ENCODE measurements at places on chromosomes 2 and 18.

DNA sequence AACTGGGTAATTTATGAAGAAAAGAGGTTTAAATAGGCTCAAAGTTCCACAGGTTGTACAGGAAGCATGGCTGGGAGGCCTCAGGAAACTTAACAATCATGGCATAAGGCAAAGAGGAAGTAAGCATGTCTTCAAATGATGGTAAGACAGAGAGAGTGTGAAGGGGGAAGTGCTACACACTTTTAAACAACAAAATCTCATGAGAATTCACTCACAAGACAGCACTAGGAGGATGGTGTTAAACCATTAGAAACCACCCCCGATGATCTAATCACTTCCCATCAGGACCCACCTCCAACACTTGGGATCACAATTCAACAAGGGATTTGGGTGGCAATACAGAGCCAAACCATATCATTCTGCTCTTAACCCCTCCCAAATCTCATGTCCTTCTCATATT, 34.9 kb downstream of the CFAP210 start:
- no peak overlapping the region for H3K27ac ChIP-seq
- peaks cover 4% of the 10 kb centered on the region for H3K4me1 ChIP-seq
- no peak overlapping the region for H3K4me3 ChIP-seq
- H3K27me3 ChIP-seq, result peaks cover 15% of the 10 kb centered on the region
- H3K36me3 ChIP-seq, result no peaks in the 10 kb centered on the region
- no peak for ATAC-seq

GRCh38 chr2:128558441-128558840, 239.8 kb upstream of the HS6ST1 start:
- no peak overlapping the region for H3K27ac ChIP-seq
- no peak overlapping the region for H3K4me3 ChIP-seq
- no peak for ATAC-seq
- peaks cover 8% of the 10 kb centered on the region for H3K27me3 ChIP-seq

- ATAC-seq, result no peak
- no peaks in the 10 kb centered on the region for H3K27me3 ChIP-seq
- peaks cover 26% of the 10 kb centered on the region for H3K4me1 ChIP-seq
These were observed 32.2 kb downstream of the MAL start for GRCh38 chr2:95057535-95058370.

DNA sequence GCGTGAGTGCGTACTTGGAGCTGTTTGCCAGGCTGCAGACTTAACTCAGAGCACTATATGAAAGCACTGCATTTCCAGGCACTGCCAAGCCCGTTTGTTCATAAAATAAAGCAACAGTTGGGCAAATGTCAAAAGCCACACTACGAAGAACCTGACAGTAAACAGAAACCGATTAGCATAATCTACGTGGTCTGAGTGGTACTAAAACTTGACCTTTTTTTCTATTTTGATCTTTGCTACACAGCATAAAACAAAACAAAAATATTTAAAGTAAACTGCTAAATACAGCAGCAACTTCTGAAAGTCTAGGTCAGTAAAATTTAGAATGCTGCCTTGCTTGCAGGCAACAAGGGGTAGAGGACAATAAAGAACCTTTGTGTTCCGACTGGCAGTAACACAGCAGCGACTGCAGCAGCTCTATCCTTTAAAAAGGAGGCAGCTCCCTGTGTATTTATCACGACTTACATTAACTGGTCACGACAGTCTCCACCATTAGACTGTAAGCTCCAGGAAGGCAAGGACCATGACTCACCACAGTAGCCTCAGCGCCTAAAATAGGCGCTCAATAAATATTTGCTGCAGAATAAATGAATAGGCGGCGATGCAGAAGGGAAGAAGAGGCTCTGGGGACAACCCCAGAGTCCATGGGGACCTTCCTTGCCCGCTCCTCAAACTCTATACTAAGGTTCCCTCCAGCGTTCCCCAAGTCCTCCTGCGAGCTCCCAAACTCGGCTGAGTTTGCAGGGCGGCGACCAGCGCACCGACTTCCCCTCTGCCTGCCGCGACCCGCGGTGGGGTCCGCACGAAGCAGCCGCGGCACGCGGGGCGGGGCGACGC, 902 bp downstream of the SS18 start:
- H3K4me1 ChIP-seq, result peaks cover 19% of the 10 kb centered on the region
- peak overlapping the region; percentile 97 for H3K27ac ChIP-seq
- peaks cover 30% of the 10 kb centered on the region for H3K36me3 ChIP-seq
- ATAC-seq, result peak; percentile 13

DNA sequence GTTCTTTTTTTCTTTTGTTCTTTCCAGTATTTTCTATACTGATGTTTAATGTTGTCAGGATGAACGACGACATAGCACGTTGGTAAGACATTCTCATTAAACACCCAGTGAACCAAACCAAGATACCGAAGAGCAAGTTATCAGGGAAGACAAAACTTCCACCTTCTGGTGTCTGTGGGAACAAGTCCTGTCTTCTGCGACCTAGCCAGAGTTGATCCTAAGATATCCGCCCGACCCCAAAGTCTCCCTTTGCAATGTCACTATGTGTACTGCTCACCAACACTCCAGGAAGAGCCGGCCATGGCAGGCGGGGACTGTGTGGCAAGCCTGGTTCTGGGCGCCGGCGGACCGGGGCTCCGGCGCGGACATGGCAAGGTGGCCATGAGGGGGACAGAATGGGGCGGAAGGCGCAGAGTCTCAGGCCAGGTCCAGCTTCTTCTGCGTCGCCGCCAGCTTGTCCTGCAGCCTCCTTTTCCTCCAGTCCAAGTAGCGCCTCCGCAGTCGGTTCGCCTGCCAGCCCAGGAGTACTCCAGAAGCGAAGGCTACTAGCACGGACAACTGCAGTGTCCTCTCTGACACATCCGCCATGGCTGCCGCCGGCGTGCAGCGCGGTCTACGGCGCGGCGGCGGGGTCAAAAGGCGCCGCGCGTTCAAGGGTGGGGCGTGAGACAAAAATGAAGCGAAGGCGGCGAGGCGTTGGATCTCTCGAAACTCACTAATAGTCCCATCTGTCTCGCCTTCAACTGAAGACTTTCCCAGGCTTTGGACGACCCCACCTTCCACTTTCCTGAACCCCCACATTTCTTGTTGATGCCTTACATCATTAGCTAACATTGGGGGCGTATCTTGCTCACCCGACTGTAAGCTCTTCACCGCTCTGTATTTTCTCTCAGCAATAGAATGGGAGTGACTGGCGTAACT, at the start of gene MTLN:
Gene MTLN (minus strand): TSS at position 610 of the 921 bp plus-strand sequence. CDS start 22 bp downstream, at position 588.
- H3K36me3 ChIP-seq, result peaks cover 39% of the 10 kb centered on the region
- no peaks in the 10 kb centered on the region for H3K4me1 ChIP-seq
- peaks cover 19% of the 10 kb centered on the region for H3K27me3 ChIP-seq
- peak; percentile 94 for ATAC-seq

GRCh38 chr2:168002021-168002553, 245.3 kb downstream of the STK39 start:
- ATAC-seq, result peak; percentile 92
- H3K4me1 ChIP-seq, result peaks cover 9% of the 10 kb centered on the region
- peak overlapping the region; percentile 50 for H3K4me3 ChIP-seq
- peak overlapping the region; percentile 74 for H3K27ac ChIP-seq
- peaks cover 45% of the 10 kb centered on the region for H3K36me3 ChIP-seq
- H3K27me3 ChIP-seq, result no peaks in the 10 kb centered on the region

DNA sequence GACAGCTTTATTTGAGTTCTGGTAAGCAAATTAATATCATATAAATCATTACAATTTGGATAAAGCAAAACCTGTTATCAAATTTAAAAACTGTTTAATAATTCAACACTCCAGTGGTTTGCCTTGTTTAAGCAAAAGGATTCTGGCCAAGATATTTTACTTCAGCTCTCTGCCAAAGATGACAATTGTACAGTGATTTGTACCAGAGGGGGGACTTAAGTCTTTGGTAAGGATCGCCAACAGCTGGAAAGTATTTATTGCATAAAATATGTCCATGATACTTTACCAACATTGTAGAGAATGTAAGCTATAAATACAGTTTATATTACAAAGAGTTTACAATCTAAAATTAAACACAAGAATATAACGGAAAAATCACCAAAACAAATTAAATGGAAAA, 13.8 kb downstream of the PREPL start:
- no peak overlapping the region for H3K27ac ChIP-seq
- peaks cover 17% of the 10 kb centered on the region for H3K4me1 ChIP-seq
- H3K4me3 ChIP-seq, result no peak overlapping the region
- H3K36me3 ChIP-seq, result peaks cover 53% of the 10 kb centered on the region
- no peaks in the 10 kb centered on the region for H3K27me3 ChIP-seq

DNA sequence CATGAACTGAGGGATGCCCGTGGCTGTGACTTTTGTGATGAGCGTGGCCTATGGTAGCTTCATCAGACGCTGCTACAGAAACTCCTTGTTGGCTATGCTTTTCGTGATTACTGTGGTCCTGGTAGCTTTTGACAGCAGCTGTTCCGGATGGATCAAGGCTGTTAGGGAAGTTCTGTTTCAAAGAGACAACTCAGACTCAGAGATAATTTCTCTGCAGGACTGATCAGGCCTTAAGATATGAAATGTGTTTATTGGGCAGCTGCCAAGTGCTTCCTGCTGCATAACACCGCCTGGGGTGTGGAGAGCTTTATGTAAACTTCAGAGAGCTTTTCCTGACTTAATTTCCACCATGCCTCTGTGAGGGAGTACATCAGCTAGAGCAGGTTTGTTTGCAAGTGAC, 243.8 kb downstream of the TSN start:
- no peak overlapping the region for H3K27ac ChIP-seq
- no peak overlapping the region for H3K4me3 ChIP-seq
- H3K27me3 ChIP-seq, result peaks cover 25% of the 10 kb centered on the region

GRCh38 chr18:76973520-76974266, 151.3 kb downstream of the ZNF236 start:
- H3K27me3 ChIP-seq, result no peaks in the 10 kb centered on the region
- H3K4me1 ChIP-seq, result no peaks in the 10 kb centered on the region

- peaks cover 5% of the 10 kb centered on the region for H3K27me3 ChIP-seq
- peak overlapping the region; percentile 96 for H3K27ac ChIP-seq
- H3K4me3 ChIP-seq, result peak overlapping the region; percentile 84
- peak; percentile 42 for ATAC-seq
These were observed 44.0 kb downstream of the MYL12B start for GRCh38 chr18:3305933-3306332.

DNA sequence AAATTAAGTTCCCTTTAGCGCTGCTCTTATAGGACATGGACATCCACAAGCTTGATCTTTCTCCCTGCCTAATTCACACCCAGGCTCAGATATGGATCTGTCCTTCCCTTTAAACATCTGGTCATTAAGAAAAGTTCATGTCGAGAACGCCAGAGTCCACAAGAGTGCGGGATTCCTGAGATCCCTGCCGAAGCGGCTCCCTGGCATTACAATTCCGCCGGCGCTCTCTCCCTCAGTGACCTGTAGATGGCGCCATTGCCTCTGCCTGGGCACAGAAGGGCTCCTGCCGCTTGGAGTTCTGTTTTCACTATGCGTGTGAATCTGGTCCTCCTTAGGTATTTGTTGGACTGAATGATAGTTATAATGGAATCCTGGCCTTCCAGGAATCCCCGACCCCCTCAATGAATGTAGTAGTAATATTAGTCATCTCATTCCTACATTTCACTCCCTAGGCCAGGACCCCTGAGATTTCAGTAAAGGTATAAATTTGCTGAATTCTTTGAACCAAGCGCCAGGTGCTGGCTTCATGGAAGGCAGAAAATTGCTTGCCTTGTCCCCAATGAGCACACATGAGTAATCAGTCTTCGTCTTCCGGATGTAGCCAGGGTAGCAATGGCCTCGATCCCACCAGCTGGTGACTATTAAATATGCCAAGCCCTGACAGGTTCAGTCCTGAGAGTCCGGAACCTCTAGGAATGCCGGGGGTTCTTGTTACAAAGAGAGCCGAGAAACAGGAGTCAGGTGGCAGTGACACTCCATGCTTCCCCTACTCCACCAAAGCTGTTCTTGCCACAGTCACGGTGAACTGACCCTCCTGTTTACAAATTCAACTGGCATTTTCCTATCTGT, 26.4 kb upstream of the CD207 start:
- no peak overlapping the region for H3K27ac ChIP-seq
- H3K4me3 ChIP-seq, result no peak overlapping the region
- no peaks in the 10 kb centered on the region for H3K36me3 ChIP-seq
- peaks cover 44% of the 10 kb centered on the region for H3K27me3 ChIP-seq
- peak; percentile 66 for ATAC-seq

DNA sequence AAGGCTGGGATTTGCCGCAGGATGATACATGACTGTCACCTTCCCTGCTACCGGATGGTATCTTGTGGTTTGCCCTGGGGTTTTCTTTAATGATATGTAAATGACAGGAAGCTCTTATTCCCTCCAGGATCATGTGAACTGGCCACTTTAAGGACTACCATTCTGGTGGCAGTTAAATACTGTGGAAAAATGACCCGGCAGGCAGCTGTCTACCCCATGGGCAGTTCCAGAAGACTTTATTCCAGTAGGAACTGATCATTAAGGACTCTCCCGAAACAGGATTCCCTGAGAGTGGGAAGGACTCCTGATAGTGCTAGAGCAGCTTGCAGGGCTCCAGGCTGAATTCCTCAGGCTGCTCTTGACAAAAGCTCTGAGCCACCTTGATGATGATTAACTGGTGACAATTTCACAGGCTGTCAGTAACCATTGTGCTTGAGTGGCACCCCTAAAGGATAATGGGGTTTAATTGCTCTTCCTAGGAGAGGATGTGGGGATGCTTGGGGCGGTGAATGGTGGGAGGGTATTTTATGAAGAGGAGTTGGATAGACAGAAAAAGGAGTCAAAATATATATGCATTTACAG, 212.0 kb downstream of the CPS1 start:
- H3K4me3 ChIP-seq, result no peak overlapping the region
- H3K36me3 ChIP-seq, result no peaks in the 10 kb centered on the region
- H3K4me1 ChIP-seq, result no peaks in the 10 kb centered on the region

DNA sequence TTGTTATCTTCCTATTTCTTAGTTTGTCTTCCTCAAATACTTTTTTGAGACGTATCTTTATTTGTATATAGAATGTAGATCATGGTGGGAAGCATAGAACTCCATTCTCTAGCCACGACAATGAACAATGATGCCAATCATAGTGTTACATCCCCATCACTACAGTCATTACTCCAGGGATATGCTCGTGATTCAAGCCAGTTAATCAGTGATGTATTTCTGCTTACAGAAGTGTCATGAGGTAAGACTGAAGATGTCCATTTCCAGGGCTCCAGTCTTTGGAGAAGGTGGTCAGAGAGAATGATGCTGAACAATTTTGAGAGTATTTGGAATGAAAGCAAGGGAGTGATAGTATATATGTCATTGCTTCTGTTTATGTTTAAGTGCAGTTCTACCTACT, 777.2 kb upstream of the TMEFF2 start:
- no peak for ATAC-seq
- H3K27ac ChIP-seq, result no peak overlapping the region
- H3K27me3 ChIP-seq, result no peaks in the 10 kb centered on the region
- no peaks in the 10 kb centered on the region for H3K4me1 ChIP-seq
- H3K4me3 ChIP-seq, result no peak overlapping the region

GRCh38 chr18:79819064-79819967, 21.6 kb downstream of the KCNG2 start:
- H3K27ac ChIP-seq, result no peak overlapping the region
- H3K4me3 ChIP-seq, result no peak overlapping the region
- H3K4me1 ChIP-seq, result no peaks in the 10 kb centered on the region
- no peaks in the 10 kb centered on the region for H3K36me3 ChIP-seq
- no peak for ATAC-seq
